ENCODE measurements at places on chromosomes 7 and 10.

DNA sequence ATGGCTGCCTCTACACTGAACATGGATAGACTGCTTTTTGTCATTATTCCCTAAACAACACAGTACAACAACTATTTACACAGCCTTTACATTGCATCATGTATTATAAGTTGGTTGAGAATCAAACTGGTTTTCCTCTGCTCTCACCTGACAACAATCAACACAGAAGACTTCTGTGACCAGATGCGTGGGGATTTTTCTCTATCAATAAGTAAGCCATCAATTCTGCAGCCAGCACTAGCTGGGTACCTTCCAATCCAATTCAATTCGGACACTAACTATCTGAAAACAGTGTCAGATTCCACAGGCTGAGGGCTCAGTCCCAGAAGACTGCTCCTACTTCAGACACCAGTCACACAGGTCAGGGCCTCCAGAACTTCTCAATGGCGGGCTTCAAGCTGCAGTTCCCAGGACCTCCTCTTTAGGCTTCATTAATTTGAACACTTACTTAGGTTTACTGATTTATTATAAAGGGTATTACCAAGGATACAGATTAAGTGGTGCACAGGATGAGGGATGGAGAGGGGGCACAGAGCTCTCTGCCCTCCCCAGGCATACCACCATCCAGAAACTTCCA lies 36.4 kb upstream of the ASL start:
- DNase-seq, result no peak

DNA sequence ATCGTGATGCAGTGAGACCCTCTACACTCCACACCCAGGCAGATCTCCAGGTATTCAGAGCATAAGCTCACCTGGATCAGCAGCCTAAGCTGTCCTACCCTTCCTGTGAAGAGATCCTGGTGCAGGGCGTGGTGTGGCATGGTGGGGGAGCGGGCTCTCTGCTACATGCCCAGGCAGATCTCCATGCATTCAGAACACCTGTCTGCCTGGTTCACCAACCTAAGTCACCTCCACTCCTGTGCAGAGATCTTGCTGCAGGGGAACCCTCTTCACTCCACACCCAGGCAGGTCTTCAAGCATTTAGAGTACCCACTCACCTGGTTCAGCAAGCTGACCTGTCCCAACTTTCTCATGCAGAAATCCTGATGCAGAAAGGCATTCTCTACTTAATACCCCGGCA lies 394.4 kb upstream of the SEMA3A start:
- no peak for DNase-seq

GRCh38 chr7:74175340-74175739 lies 1.2 kb downstream of the EIF4H start:
- no peak for DNase-seq

GRCh38 chr7:152760854-152761748 lies 1.5 kb downstream of the ACTR3B start:
- DNase-seq, result no peak

DNA sequence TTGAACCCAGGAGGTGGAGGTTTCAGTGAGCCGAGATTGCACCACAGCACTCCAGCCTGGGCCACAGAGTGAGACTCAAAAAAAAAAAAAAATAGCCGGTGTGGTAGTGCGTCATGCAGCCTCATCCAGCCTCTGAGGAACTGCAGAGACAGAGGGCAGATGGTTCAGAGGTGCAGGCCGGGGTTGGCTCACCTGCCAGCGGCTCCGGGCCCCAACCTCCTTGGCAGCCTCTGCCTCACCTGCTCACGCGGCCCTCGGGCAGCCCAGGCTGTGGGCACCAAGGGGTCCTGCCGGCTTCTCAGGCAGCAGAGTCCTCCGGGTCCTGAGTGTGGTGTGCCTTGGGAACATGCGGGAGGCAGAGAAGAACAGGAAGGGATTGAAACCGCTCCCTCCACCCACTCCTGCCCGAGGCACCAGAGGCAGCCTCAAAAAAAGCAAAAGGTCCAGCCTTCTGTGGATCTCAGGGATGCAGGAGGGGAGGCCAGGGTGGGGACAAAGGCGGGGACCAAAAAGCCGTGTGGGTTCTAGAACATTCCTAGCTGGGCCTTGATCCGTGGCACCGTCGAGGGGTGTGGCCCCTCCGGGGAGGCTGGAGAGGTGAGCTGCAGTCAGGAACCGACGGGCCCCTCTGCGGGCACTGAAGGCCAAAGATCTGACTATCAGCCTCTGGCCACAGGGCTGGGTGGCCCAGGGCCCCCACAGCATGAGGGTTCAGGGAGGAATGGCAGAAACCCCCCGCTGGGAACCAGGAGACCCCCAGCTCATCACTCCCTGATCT lies 55.4 kb upstream of the DNAJB6 start:
- no peak for DNase-seq

GRCh38 chr7:1912593-1913465 lies 242.8 kb downstream of the ELFN1 start:
- no peak for DNase-seq

DNA sequence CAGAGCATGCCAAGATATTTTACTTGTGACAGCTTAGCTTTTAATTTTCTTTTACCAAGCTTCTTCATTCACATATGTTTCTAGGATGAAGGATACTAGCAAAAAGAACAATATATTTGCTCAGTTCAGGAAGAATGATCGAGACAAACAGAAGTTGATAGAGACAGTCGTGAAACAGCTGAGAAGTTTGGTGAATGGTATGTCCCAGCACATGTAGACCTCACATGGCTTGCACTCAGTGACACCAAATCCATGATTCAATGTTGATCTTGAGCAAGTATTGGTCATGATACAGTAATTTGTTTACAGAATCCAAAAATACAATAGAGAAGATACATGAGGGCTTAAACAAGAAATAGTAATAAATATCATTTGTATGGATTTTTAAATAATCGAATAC lies 2.5 kb upstream of the CYP26C1 start:
- DNase-seq, result no peak

- DNase-seq, result no peak
These were observed 626 bp upstream of the BMS1 start for GRCh38 chr10:42781893-42782445.

DNA sequence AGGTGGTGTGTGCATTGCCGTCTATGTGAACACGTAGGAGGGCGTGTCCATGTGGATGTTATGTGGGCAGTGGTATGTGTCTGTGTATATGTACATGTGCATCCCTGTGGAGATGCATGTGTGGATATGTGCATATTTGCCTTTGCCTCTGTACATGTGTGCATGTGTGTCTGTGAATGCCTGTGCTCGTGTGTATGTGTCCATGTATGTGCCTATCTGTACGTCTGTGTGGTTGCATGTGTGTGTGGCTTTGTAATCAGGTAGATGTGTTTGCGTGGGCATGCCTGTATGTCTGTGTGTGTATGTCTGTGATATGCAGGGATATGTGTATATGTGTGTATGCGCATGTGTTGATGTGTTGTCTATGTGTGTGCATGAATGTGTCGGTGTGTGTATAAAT lies 19.7 kb downstream of the ADCY1 start:
- DNase-seq, result no peak

DNA sequence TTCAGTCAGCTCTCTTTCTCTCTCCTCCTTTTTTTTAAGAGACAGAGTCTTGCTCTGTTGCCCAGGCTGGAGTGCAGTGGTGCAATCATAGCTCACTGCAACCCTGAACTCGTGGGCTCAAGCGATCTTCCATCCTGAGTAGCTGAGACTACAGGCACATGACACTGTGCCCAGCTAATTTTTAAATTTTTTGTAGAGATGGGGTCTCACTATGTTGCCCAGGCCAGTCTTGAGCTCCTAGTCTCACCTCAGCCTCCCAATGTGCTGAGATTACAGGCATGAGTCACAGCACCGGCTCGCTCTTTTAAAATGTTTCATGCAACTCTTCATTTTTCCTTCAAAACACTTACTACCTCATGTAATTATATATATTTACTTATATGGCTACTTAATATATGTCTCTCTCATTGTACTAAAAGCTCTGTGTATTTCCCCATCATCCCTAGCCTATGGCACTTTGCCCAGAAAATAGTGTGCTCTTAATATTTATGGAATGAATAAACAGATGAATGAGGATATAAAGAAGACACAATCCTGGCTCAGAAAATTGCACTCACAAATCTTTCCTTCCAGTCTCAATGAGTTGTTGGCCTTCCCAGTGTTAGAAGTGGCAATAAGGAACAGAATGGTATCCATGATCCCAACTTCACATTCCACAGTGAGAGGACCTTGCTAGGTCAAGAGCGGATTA lies 33.9 kb downstream of the EBLN1 start:
- no peak for DNase-seq

GRCh38 chr10:71395621-71396020 lies 1.1 kb upstream of the CDH23 start:
- no peak for DNase-seq

- no peak for DNase-seq
These were observed 52.9 kb downstream of the MTPN start for GRCh38 chr7:135924302-135924701.

- DNase-seq, result no peak
These were observed 382.4 kb downstream of the SORCS3 start for GRCh38 chr10:105023211-105024111.

- DNase-seq, result no peak
These were observed 1179.5 kb upstream of the C7orf33 start for GRCh38 chr7:147411096-147411495.

DNA sequence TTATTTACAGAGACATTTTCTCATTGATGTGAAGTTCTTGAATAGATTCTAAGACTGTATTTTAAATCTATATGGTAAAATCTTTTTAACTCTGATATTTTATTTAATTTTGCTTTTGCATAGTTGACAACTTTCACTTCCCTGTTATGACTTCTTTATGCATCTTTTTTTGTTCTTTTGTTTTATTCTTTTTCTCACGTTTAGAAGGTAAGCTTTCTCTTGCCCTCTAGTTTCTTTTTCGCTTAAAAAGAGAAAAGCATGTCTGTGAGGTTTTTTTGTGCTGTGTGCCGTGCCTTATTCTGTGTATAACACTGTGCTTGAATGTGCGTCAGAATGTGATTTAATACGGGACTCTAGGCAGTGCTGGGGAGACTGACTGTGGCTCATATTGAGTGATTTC lies 74.7 kb downstream of the AP3M1 start:
- no peak for DNase-seq

DNA sequence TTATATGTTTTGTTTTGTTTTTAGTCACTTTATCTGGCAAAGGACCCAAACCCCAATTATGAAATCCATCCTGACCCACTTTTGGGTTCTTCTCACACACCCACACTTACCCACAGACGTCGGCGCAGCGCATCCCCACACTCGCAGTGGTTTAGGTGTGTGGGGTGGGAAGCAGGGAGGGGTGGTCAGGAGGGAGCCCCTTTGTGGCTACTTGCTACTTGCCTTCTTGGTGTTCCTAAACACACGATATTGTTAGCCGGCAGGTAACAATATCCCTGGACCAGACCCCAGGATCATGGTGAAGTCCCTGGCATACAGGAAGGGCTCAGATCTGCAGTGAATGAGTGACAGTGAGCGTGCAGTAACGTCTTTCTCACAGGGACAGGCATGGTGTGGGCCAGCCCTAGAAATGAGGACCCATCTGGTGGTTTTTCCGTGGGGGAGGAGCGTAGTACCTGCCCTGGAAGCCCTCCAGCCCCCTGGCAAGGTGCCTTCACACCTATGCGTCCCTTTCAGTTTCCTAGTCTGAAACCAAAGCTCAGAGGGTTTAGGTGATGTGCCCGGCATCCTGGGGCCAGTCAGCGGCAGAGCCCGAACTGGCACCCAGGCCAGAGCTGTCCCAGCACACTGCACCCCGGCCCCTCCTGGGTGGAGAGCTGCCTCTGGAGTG lies 4.4 kb downstream of the SPOCK2 start:
- no peak for DNase-seq

DNA sequence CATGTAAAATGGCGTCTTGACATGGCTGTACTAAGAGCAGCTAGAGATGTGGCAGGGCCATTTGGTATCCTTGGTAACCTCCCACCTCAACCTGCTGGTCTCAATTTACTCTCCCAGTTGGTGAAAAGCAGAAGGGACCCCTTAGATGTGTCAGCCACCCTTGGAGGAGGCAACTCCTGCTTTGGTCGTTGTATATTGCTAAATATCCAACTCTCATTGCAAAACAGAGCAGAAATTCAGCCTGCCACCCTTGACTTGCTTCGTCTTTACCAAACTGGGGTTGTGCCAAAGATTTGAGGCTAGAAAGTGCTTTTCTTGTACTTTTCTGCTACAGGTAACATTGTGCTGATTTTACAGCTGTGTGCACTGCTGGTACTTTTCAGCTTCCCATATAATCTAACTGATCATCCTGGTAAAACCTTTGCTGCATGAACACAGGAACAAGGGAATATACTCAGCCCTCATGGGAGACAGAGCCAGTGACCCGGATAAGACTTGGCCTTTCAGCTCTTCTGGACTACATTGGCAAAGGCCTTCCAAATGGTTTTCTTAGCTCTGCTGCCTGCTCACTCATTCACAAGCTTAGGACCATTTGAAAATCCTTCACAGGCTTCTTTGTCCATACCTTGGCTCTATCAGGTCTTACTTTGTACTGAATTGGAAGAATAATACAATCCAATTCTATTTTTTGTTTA lies 2.2 kb upstream of the VSTM4 start:
- no peak for DNase-seq

DNA sequence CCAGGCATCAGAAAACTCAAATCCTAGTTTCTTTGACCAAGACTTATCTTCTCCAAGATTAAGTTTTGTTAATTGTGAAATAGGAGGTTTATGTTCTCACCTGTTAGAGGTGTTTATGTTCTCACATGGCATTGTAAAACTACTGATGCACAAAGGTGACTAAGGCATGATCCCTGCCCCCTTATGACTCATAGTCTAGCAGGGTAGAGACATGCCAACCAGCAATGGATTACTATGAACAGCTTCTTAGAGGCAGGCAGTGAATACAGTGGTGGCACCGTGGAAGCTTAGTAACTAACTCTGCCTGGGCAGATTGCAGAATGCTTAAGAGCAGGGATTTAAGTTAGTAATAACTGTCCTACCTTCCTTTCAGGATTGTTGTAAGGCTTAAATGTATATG lies 400.9 kb downstream of the SORCS3 start:
- no peak for DNase-seq

- DNase-seq, result no peak
These were observed 146.8 kb downstream of the HIBADH start for GRCh38 chr7:27515933-27516332.

- DNase-seq, result no peak
These were observed 19.4 kb upstream of the PDCD4 start for GRCh38 chr10:110852255-110852896.

- DNase-seq, result no peak
These were observed 683.1 kb upstream of the SORCS1 start for GRCh38 chr10:107847620-107848019.

GRCh38 chr10:59635502-59636290 lies 74.0 kb downstream of the SLC16A9 start:
- no peak for DNase-seq

- DNase-seq, result no peak
These were observed 122.9 kb upstream of the LYZL2 start for GRCh38 chr10:30752481-30752881.

- DNase-seq, result no peak
These were observed 1017.6 kb downstream of the TYW1 start for GRCh38 chr7:68014031-68014736.

- DNase-seq, result no peak
These were observed 67.5 kb downstream of the CUX1 start for GRCh38 chr7:101884671-101885596.

All from KG1 (cell line).